Smooth muscle cell of bladder (primary cell): ENCODE measurements at places on chromosomes 12 and 14. TPM values are rescaled to one million over a fixed set of nuclear protein-coding genes. Genes with fewer than 3 reads are reported as not detected.

Gene PTHLH
- total RNA-seq = 2.0 and 17.8 TPM in 2 replicates

Gene TAS2R10
- total RNA-seq = 0.55 and 0.71 TPM in 2 replicates

Gene PRB2
- not detected in 2 replicates for total RNA-seq

Gene NUDT14
- total RNA-seq = 10.7 and 12.8 TPM in 2 replicates

Gene KRT80
- total RNA-seq = under 0.01 TPM in 2 replicates

Gene UNC79
- total RNA-seq = under 0.01 and 0.18 TPM in 2 replicates

Gene TRPV4
- 1.6 and 2.6 TPM in 2 replicates for total RNA-seq

Gene LMO3
- total RNA-seq = 4.1 and 10.8 TPM in 2 replicates

Gene SVOP
- not detected in 2 replicates for total RNA-seq

Gene CCDC197
- not detected in 2 replicates for total RNA-seq

Gene DUSP16
- 4.6 and 5.0 TPM in 2 replicates for total RNA-seq

Gene PLEK2
- 3.0 and 3.7 TPM in 2 replicates for total RNA-seq

Gene MGP
- total RNA-seq = 8.0 and 15.5 TPM in 2 replicates
